Cortex of kidney (tissue), 1 donor: ENCODE measurements at places on chromosomes 5 and 9.

DNA sequence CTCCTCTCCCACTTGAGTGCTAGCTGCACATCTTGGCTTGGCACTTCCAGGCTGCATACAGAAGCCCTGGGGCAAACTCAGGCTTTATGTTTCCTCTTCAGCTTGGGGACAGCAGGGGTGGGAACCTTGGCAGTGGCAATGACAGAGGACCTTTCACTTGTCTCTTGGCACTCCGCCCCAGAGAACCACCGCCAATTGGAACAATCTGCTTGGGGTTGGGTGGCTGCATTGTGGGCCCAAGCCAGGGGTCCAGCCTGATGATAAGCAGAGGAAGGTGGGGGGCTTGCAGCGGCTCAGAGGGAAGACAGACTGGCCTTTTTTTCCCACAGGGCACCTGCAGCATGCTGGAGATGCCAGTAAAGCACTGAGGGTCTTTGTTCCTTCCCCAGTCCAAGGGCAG lies 179.0 kb upstream of the NMUR2 start:
- no peak for DNase-seq

- no peak for DNase-seq
Measured at GRCh38 chr9:112872019-112872418, 18.7 kb downstream of the SLC46A2 start.

DNA sequence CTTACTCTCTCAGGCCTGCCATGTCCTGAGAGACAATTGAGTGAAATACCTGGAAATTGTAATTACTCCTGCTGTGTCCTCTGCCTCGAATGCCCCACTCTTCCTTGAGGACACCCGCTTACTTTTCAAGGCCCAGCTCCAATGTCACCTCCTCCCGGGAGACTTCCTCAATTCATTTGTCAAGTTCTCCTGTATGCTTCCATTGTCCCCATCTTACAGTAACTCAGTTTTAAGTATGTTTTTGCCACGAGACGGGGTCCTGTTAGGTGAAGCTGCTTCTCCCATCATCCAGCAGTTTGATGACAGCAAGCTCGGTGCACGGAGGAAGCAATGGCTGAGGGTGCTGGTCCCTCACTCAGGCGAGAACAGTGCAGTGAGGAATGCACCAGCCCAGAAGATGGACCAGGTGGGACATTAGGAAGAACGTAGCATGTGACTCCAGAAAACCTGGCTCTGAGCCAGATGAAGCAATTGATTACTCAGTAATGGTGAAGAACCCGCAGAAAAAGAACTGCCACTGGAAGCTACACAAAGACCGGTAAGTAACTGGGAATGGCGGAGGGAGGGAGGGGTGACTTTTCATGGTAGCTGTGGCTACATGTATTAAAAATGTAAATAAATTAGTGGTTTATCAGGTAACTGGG lies 274.8 kb downstream of the DENND1A start:
- DNase-seq = no peak

DNA sequence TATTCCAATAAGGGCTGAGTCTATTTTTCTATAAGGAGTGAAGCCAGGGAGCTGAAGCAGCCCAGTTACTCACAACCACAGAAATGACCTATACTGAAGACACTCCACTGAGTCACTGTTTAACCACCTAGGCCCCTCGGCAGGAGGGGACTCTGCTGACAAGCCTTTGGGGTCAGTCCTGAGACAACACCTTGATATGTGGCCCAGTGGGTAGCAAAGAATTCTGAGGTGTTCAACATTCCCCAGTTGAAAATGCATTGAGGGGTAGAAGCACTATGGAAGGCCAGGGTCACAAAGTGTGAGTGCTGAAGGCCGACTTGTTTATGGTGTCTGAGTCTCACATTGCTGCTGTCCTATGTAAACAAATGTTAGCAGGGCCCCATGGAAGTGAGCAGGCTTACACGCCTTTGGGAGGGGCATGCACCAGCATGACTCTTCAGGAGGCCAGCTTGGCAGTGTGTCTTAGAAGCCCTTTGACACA lies 112.6 kb upstream of the NFIL3 start:
- DNase-seq = no peak

- no peak for DNase-seq
Measured at GRCh38 chr9:129576546-129577543, 44.1 kb downstream of the C9orf50 start.

GRCh38 chr9:83449983-83450382 lies 88.2 kb downstream of the FRMD3 start:
- no peak for DNase-seq

DNA sequence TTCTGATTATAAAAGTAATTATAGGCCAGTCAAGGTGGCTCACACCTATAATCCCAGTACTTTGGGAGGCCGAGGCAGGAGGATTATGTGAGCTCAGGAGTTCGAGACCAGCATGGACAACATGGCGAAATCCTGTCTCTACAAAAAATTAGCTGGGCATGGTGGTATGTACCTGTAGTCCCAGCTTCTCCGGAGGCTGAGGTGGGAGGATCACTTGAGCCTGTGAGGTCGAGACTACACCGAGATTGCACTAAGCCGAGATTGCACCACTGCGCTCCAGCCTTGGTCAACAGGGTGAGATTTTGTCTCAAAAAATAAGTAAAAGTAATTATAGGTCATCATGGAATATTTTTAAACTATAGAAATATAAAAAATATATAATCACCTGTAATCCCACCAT lies 18.1 kb downstream of the IRF1 start:
- DNase-seq = no peak

DNA sequence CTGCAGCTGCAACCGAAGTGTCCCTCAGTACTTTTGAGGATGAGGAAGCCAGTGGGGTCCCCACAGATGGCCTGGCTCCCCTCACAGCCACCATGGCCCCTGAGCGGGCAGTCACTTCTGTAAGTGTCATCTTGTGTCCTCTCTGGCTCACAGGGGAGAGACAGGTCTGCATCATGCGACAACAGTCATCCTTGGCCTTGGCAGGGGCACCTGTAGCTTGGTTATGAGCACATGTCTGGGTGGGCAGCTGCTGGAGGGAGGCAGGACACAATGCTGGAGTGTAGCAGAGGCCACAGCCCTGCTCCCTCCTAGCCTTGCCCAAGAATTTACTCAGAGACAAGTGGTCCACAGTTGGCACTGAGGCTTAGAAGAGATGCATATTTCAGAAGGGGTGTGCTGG lies 71.7 kb downstream of the COL15A1 start:
- DNase-seq = no peak

- no peak for DNase-seq
Measured at GRCh38 chr5:100722657-100723056, 180.4 kb downstream of the ST8SIA4 start.

DNA sequence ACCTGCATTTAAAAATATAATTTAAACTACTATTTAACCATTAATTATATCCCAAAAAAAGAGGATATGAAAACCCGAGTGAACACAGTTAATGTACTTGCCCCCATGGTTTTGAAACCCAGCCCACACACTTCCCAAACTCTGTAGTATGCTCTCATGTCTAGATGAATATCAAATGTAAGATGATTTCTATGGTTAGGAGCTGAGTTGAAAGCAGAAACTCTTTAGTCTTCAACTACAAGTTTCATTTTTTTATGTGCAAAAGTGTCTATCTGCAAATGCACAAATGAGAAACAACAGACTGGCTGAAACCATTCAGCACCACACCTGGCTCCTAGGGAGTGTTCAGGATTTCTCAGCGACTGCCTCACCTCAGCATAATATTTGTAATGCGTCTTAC lies 183.3 kb downstream of the SEMA5A start:
- no peak for DNase-seq

GRCh38 chr5:138303372-138303771 lies 28.2 kb downstream of the CDC25C start:
- DNase-seq = no peak

- DNase-seq = no peak
Measured at GRCh38 chr9:20863945-20864344, 167.5 kb downstream of the HACD4 start.

DNA sequence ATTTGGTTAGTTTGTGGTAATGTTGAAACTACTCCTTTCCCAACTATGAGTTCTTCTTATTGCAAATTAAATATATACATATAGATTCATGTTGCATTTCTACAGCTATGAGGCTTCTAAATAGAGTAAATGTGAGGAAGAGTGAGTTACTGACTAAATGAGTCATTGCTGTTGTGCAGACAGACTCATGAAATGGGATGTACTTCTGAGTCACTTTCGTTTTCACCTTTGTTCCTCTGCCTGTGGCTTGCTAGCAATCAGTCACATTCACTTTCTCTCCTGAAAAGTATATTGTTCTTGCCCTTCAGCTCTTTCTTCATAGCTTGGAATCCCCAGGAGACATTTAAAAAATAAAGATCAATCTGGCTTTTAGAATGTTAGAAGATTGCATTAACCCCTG lies 295.5 kb upstream of the SMC2 start:
- DNase-seq = no peak

GRCh38 chr5:35904443-35905132 lies 33.8 kb downstream of the CAPSL start:
- no peak for DNase-seq

GRCh38 chr9:2992427-2992826 lies 148.5 kb upstream of the PUM3 start:
- DNase-seq = no peak

GRCh38 chr5:142102980-142103740 lies 5.4 kb upstream of the NDFIP1 start:
- no peak for DNase-seq

- no peak for DNase-seq
Measured at GRCh38 chr5:107860044-107860443, 189.3 kb upstream of the EFNA5 start.

GRCh38 chr9:26856413-26857032 lies 36.1 kb downstream of the CAAP1 start:
- no peak for DNase-seq

DNA sequence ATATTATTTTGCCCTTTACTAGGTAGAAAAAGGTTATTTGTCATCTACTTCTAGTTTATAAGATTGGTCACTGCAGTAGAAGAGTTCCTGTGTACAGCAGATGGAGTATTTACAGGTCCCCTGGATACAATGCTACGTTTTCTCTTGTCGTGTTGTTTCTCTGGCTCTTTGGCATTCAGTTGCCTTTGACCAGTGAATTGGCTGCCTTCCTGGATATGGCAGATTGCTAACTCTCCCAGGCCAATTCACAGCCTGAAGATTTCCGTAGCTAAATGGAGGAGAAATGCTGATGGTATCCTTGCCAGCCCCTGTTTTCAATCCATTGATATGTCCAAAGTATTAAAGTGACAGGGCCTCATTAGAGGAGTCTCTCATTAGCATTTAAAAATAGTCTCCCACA lies 32.5 kb upstream of the GNAQ start:
- no peak for DNase-seq

- DNase-seq = no peak
Measured at GRCh38 chr5:169826618-169827017, 153.7 kb downstream of the INSYN2B start.

- no peak for DNase-seq
Measured at GRCh38 chr9:18614116-18614515, 140.2 kb downstream of the ADAMTSL1 start.

DNA sequence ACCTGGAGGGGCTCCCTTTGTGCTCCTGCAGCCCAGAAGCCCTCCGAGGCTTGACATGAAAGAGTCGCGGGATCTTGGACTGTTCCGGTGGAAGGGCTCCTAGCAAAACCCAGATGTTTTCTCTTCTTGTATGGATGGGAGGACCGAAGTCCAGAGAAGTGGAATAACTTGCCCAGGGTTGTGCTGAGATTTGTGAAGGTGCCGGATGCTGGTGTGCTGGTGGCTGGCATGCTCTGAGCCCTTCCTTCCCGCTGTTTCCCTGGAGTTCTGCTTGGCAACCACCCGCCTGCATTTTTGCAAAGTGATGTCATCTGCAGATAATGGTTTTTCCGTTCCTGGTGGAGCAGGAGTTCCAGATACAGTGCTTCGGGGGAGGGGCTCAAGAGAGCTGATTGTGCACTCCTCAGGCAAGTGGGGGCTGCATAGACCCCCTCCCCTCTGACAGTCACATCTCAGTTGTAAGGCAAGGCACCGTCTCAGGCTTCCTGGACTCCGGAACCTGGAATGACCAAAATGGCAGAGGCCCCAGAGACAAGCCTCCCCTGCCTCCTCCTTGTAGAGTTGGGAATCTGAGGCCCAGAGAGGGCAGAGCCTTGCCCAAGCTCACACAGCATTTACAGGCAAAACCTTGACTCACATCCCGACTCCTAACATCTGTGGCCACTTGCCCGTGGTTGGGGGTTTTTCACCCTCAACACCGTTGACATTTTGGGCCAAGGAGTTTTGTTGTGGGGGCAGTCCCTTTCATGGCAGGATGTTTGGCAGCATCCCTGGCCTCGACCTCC lies 157.0 kb downstream of the RGS3 start:
- no peak for DNase-seq
